ENCODE measurements at places on chromosomes 5 and 9.

DNA sequence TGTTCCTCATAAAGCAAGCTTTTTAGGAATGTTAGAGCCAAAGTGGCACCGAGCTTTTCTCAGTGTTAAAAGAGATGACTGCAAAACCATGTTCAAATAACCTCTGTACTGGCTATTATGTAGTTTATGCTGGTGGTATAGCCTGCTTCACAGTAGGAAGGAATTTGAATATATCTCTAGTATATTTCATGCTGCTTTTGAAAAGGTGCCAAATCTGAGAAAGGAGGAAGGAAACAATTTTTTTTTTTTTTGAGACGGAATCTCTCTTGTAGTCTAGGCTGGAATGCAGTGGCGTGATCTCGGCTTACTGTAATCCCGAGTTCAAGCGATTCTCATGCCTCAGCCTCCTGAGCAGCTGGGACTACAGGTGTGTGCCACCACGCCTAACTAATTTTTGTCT is 13.5 kb downstream of the CREBRF start:
- no peak for DNase-seq

GRCh38 chr9:131965841-131966240 is 113.8 kb downstream of the MED27 start:
- DNase-seq = no peak

- DNase-seq = no peak
These were observed 178.1 kb downstream of the FGF1 start for GRCh38 chr5:142507531-142508372.

DNA sequence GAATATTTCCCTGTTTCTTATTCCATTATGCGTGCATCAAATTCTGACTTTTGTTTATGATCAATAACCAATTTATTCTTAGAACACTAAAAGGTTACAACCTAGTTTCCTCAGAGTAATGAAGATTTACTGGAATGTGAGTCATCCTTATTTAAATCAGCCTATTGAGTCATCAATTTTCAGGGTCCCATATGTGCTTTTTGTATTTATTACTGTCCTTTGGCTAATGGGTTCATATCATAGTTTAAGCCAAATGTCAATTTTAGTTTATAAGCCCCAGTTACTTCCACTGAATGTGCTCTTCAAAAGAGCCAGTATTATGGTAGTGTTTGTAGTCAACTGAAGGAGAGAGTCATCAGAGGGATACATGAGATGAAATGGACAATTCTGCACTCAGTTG is 359.2 kb downstream of the PRR16 start:
- no peak for DNase-seq

GRCh38 chr5:106258591-106259125 is 1412.1 kb downstream of the EFNA5 start:
- DNase-seq = peak; percentile 85

DNA sequence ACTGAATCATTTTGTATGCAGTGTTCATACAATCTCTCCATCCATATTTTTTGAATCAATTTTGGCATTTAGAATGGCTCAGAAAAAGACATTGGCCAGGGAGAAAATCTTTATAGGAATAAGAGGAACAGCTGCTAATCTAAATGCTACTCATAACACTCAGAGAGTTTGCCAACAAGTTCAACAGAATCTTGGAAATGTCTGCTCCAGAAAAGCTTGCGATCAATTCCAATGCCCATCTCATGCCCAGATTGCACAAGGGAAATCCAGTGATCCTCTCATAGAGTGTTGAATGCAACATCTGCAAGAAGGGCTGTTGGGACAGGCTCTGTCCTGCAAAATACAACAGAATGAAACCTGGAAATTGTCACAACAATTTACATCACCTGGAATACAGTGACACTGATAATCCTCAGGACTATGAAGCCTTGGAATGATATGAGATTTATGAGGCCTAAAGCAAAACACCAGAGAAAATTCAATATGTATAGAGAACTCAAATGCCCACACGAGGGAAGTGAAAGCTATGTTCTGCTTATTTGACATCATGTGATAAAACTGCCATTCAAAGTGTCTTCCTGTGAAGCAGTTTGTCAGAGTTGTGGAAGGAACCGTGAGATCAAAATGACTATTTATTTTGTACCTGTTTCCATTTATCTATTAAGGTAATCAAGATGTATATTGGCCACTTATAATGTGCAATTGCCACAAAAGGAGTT is 190.1 kb downstream of the PARP8 start:
- no peak for DNase-seq

GRCh38 chr9:419571-420171 is 205.0 kb downstream of the DOCK8 start:
- peak; percentile 46 for DNase-seq

- no peak for DNase-seq
These were observed 951.9 kb upstream of the DMAC1 start for GRCh38 chr9:8751406-8751930.

- peak; percentile 9 for DNase-seq
These were observed 138.7 kb upstream of the EFNA5 start for GRCh38 chr5:107809201-107810034.

DNA sequence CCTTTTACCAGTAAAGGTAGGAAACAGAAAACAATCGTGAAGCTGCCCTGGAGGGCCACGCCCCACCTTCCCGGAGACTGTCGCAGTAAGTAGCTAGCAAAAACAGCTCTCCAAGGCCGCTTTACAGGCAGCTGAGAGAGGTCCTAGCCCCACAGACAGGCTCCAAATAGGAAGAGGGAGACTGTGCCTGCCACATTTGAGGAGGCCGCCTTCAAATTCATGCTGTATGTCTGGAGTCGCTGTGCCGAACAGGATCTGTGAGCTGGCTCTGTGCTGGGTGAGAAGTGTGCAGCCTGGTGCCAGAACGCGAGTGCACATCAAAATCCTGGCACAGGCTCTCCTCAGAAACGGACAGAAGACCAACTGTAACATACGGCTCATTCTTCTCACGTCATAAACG is 582.2 kb downstream of the CETN3 start:
- DNase-seq = no peak

DNA sequence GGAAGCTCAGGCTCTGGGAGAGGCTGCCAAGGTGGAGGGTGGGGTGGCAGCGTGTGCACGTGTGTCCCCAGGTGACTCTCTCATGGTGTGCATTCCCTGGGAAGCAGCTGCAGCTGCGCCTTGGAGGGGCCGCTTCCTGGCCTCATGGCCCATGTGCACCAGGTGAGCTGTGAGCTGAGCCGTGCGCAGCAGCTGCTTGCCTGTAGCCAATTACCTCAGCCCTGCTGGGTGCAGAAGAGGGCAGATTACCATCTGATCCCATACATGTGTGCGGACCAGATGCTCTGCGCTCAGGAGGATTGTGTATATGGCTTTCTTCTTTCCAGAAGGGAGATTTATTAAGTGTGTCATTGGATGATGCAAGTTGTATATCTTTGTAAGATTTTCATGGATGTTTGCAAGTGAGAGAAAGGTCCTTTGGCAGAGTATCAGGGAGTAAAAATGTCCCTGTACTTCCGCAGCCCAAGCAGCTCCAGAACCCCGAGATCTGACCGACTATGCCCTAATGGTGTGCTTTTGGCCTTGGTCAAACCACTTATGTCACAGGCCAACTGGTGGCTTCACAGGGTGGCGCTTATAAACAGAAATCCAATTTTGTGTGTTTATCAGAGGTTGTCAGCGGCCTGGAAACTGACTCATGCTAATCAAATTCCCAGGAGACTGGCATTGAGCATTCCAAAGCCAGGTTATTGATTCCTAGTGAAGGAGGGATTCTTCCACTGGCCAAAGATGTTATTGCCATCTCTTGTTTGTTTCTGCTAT is 229.3 kb downstream of the GOLPH3 start:
- no peak for DNase-seq

DNA sequence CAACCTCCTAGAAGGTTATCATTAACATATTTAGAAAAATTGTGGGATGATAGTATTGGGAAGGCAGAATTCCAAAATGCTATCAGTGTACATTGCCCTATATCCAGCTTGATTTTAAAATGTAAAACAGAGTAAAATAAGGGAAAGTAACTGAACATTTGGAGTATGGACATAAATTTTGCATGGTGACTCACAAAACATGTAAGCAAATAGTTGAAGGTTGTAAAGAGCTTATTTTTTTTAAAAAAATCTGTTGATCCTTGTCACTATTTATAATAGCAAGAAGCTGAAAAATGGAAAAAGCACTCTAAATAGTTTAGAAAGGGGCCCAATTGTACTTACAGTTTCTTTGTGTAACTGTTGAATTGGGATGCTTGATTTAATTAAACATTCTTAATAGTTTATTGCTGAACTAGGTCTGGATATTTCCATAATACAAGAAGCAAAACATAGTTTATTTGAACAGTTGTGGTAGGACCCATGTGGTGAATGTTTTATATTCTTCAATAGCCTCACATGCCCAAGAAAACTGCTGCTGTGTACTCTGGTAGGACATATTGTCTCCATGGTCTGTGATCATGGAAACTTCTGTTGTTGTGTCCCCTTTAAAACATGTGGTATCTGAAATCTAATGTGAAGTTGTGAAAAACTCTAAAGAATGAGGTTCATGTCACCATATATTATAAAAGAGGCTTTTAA is 82.4 kb downstream of the NNT start:
- DNase-seq = no peak

DNA sequence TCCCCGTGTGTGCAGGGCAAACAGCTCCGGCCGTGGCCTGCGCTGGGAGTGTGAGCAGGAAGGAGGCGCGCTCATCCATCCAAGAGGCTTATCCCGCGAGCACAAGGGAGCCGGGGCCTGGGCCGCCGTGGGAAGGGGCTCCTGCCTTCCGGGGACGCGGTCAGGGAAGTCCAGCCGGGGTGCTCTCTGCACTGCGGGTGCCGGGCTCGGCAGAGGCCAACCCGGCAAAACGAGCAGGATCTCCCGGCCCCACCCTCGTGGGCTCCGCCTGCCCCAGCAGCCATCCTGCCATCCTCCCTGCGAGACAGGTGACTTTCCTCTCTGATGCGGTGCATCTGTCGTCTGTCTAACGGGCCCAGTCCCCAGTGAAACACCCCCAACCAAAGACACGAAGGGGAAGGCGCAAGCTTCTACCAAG is 244.2 kb downstream of the AUH start:
- no peak for DNase-seq

GRCh38 chr9:13857521-13857920 is 456.4 kb downstream of the NFIB start:
- DNase-seq = no peak

DNA sequence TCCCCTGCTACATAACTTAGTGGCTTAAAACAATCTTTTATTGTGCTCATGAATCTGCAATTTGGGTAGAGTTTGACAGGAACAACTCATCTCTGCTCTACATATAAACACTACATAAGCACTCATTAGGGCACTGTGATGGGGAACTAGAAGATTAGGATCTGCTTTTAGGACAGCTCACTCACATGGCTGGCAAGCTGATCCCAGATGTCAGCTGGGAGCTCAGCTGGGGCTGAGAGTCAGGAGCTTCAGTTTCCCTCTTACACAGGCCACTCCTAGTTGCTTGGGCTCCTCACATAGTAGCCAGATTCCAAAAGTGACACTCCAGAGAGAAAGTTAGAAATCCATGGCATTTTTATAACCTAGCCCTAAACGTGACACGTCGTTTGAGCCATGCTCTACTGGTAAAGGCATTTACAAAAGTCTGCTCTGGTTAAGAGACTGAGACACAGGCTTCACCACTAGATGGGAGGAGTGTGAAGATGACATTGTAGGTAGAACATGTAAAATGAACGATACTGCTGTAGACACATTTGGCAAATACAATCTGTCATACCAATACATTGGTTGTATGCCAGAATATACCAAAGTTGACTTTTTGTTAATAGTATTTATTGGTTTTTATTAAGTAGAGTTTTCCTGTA is 23.6 kb downstream of the SCAI start:
- peak; percentile 14 for DNase-seq

GRCh38 chr9:105295986-105296385 is 51.5 kb downstream of the SLC44A1 start:
- DNase-seq = no peak

GRCh38 chr9:12759761-12760160 is 15.1 kb upstream of the LURAP1L start:
- peak; percentile 26 for DNase-seq

- DNase-seq = no peak
These were observed 9.9 kb downstream of the POLR3G start for GRCh38 chr5:90484540-90484939.

Measured in Daoy (cell line).